Liver (tissue), 10 donors: ENCODE measurements at places on chromosomes 6 and 20. TPM values are rescaled to one million over a fixed set of nuclear protein-coding genes. Genes with fewer than 3 reads are reported as not detected.

GRCh38 chr6:94862112-94862511 is 715.2 kb upstream of the MANEA start:
- DNase-seq: no peak

The SPTLC3 gene
- 30.4 TPM for total RNA-seq

DNA sequence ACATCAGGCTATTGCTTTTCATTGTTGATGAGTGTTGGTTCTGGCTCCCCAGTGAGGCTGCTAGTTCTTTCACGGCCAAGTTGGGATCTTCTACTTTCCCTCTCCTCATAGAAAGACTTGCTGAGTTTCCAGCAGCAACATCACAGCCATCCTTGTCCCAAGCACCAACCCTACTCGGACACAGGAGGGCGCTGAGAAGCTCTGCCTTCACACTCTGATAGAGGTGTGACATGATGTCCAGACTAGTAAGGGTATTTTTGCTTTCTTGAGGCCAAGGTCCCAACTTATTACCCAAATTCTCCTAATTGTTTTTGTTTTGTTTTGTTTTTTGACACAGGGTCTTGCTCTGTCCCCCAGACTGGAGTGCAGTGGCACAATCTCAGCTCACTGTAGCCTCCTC is 3.0 kb upstream of the GCM1 start:
- no peak for DNase-seq

GRCh38 chr20:41748051-41748450 is 129.9 kb upstream of the CHD6 start:
- no peak for DNase-seq

DNA sequence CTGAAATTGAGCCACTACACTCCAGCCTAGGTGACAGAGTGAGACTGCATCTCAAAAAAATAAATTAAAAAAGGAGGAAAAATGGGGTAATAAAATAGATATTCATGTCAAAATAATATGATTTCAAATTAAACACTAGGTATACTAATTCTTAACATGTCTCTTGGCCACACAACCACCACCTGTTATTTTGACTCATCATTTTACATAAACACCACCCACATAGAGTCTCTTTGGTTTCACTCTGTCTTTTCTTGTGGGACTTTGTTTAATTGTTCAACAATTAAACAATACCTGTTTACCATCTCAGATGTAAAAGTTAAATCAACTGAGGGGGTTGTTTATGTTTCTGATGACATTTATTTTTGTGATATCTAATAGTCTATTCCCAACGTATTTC is 476.8 kb upstream of the ADGRB3 start:
- DNase-seq: no peak

The PTCHD4 gene
- 0.65 TPM for total RNA-seq

The ULBP1 gene
- total RNA-seq: 0.05 TPM

The ZSCAN31 gene
- 3.9 TPM for total RNA-seq

- no peak for DNase-seq
Measured at GRCh38 chr6:76984572-76984971, 478.7 kb downstream of the HTR1B start.

DNA sequence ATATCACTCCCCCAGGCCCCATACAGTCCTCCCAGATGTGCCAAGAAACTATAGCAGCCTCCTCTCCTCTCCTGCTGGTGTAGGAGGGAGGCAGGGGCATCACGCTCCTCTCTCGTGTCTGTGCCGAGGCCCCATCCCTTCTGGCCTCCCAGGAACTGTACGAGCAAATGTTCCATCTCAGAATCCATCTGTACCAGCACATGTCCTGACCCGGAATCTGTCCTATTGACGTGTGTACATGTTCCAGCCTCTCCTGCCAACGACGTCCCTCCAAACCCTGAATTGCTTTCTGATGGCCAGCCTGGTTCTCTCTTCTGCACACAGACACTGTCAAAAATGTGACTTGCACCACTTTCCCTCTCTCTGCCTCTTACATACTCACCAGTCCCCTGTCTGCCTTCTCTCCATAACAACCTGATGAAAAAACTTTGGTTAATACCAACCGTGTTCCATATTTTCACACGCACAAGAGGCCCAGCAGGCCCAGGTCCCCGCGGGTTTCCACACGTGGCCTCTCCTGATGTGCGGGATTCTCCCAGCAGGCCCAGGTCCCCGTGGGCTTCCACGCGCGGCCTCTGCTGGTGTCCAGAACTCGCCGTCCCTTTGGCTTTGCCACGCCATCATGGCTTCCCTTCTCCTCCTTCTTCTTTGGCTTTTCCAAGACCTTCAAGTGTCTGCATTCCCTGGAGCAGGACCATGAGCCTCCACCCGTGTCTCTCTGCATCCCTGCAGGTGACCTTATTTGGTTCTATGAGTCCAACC is 125.2 kb upstream of the THBS2 start:
- peak; percentile 19 for DNase-seq

GRCh38 chr6:107786709-107787588 is 37.2 kb downstream of the SCML4 start:
- no peak for DNase-seq

- no peak for DNase-seq
Measured at GRCh38 chr6:12241493-12242175, 48.5 kb upstream of the EDN1 start.

The TRAPPC3L gene
- 0.08 TPM for total RNA-seq

DNA sequence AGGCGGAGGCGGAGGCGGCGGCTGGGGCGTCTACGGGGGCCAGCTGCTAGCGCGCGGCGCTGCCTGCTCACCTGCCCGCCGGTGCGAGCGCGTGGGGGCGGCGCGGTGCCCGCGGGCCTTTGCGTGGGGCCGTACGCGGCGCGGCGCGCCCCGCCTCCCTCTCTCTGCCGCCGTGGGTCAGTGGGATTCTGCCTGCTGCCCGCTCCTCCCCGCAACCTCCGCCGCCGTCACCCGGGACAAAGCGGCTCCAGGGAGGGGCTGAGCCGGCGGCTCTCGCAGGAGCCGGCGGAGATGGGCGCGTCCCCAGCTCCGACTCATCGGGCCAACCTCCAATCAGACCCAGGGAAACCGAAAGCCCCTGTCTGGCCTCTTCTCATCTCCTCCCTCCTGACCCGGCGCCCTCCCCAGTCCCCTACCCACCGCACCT is at the start of gene RCAN2:
TSS of gene RCAN2 (minus strand) at position 249 of the 427 bp plus-strand sequence.
- DNase-seq: peak; percentile 34

GRCh38 chr6:168318090-168318489 is 1.5 kb downstream of the DACT2 start:
- no peak for DNase-seq

- DNase-seq: no peak
Measured at GRCh38 chr6:21264288-21265033, 329.1 kb upstream of the SOX4 start.

The FOXA2 gene
- 5.2 TPM for total RNA-seq

- DNase-seq: no peak
Measured at GRCh38 chr20:33298391-33298790, 15.4 kb downstream of the BPIFB1 start.

- no peak for DNase-seq
Measured at GRCh38 chr6:154996841-154997311, 1.8 kb downstream of the TIAM2 start.

The ACSS1 gene
- 87.5 TPM for total RNA-seq

The ABRACL gene
- 18.6 TPM for total RNA-seq

GRCh38 chr20:25327521-25328235 is 63.0 kb downstream of the ABHD12 start:
- DNase-seq: no peak

The OTOR gene
- total RNA-seq: not detected

GRCh38 chr6:158737710-158738615 is 81.2 kb downstream of the EZR start:
- no peak for DNase-seq

GRCh38 chr6:138204792-138205384 is 13.4 kb downstream of the PBOV1 start:
- DNase-seq: no peak

DNA sequence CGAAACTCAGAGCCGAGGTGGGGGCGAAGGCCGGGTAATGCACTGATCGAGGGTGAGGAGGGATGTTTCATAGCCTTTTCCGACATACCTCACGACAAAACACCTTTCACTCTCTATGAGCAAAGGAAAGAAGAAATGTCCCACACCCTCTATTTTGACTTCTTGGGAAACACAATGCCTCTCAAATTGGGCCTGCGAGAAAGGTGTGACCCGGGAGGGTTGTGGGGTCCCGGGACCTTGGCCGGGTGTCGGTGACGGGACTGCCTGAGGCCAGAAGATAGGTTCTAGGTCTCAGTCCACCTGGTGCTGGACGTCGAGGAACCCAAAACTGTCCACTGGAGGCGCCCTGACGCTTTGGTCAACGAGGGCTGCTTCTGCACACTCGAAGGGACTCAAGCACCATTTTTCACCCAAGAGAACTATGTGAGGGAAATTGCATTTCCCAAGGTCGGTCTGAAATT is 41.1 kb upstream of the OSTM1 start:
- no peak for DNase-seq

GRCh38 chr6:68458447-68458846 is 176.6 kb upstream of the ADGRB3 start:
- DNase-seq: no peak

- no peak for DNase-seq
Measured at GRCh38 chr20:24289737-24290481, 179.5 kb upstream of the SYNDIG1 start.

The BNIP5 gene
- not detected for total RNA-seq

The PLAGL1 gene
- total RNA-seq: 2.6 TPM

The SEC23B gene
- 54.3 TPM for total RNA-seq

The CTCFL gene
- 0.08 TPM for total RNA-seq

The GSTA4 gene
- 14.0 TPM for total RNA-seq

GRCh38 chr6:119311514-119312142 is 37.9 kb downstream of the MAN1A1 start:
- no peak for DNase-seq

The OR2H1 gene
- total RNA-seq: not detected

The WDR46 gene
- 28.3 TPM for total RNA-seq

- no peak for DNase-seq
Measured at GRCh38 chr20:10330071-10330470, 104.0 kb downstream of the MKKS start.

- no peak for DNase-seq
Measured at GRCh38 chr20:51428401-51429143, 113.9 kb downstream of the NFATC2 start.

DNA sequence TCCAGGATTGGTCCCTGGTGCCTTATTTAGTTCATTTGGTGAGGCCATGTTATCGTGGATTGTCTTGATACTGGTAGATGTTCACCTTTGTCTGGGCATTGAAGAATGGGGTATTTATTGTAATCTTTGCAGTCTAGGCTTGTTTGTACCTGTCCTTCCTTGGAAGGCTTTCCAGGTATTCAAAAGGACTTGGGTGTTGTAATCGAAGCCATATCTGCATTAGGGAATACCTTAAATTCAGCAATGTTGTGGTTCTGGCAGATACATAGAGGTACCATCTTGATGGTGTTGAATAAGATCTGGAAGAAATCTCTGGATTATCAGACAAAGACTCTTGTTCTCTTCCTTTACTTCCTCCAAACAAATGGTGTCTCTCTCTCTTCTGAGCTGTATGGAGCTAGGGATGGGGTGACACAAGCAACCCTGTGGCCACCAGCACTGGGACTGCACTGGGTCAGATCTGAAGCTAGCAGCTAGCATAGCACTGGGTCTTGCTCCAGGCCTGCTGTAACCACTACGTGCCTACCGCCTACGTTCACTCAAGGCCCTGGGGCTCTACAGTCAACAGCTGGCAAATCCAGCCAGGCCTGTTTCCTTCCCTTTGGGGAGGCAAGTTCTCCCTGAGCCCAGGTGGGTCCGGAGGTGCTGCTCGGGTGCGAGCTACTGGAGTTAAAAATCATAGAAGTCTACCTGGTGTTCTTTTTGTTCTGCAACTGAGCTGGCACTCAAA is 261.1 kb upstream of the CITED2 start:
- DNase-seq: no peak

DNA sequence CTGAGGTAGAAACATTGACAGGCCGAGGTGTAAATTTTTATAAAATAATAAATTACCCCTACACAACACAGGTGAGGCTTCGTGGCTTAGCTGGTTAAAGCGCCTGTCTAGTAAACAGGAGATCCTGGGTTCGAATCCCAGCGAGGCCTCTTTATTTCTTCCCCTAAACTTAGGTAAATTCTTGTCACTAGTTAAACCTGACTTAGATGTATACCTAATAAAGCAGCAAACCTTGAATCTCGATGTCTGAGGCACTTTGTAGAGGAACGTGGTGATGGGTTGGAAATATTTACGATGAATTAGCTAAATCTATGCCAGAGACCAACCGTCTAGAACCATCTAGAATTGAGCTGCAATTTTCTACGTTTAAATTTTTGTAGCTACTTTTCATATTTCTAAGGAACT is 185.6 kb downstream of the OR2B2 start:
- DNase-seq: no peak

The FAM162B gene
- 0.56 TPM for total RNA-seq

- DNase-seq: no peak
Measured at GRCh38 chr6:5072440-5072839, 12.7 kb upstream of the PPP1R3G start.

GRCh38 chr6:79868098-79868722 is 79.1 kb downstream of the ELOVL4 start:
- DNase-seq: no peak

The DAAM2 gene
- 4.9 TPM for total RNA-seq

GRCh38 chr20:35776513-35777101 is 4.8 kb downstream of the PHF20 start:
- DNase-seq: peak; percentile 47

The SYCP2 gene
- 0.42 TPM for total RNA-seq

- DNase-seq: no peak
Measured at GRCh38 chr6:43499028-43499815, 10.9 kb downstream of the LRRC73 start.

- DNase-seq: no peak
Measured at GRCh38 chr6:141202626-141203025, 930.1 kb upstream of the GJE1 start.

DNA sequence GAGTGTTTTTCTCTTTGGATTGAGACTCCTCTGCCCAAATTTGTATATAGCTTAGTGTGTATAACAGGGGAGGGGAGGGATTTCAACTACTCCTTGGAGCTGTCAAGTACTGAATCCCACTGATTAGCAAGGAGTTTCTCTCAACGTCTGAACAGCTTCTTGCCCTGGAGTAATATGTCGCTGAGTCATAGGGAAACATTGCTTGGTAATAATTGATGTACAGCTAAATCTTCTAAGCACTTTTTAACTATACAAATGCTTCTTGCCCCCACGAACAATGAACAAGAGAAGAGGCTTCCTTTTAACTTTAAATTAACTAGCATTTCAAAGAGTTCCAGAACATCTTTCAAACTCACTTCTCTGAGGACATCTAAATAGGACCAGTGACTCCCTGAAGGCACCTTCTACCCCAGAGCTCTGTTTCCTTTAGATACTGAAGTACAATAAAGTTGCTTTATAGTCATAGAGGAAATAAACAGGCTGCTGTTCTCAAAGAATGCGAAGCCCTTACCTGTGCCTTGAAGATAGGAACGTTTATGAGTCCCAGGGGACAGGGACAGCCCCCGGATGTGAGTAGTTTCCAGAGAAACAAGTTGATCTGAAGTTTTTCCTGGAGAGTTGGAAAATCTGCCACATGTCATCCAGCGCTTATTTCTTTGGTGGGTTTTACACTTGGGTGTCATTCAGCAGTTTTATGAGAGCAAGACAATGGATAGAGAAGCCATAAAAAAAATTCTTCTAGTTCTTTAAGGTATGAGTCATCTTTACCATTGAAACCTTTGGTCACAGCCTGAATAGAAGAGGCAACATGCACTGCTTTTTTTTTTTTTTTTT is 462.5 kb upstream of the BTBD3 start:
- no peak for DNase-seq
